ENCODE measurements at places on chromosomes 12 and 14. TPM values are rescaled to one million over a fixed set of nuclear protein-coding genes. Genes with fewer than 3 reads are reported as not detected.
A peak's percentile ranks its signal among the peaks of the same experiment; 100 is the strongest.

- DNase-seq, result no peak
Measured at GRCh38 chr12:106600503-106600902, 17.7 kb downstream of the RFX4 start.

DNA sequence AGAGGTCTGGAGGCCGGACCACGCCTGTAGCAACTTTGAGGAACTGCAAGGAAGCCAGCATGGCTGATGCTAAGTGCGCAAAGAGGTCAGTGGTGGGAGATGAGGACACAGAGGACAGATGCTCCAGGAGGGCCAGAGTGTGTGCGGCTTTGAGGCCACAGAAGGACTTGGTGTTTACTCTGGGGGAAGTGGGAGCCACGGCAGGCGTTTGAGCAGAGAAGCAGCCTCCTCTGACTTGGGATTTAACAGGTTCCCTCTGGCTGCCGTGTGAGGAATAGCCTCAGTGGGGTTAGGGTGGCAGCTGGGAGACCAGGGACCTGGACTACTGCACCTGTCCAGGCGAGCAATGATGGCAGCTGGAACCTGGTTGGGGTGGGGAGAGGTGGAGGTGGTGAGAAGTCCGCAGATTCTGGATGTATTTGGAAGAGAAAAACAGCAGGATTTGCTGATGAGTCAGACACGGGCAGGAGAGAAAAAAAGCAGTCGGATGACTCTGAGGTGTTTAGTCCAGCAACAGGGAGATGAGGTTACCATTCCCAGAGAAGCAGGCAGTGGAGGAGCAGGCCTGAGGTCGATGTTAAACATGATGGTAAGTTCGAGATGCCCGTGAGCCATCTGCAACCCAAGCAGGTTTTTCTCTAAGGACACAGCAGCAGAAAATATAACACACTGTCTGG lies 143.5 kb downstream of the SCARB1 start:
- no peak for DNase-seq

The DAO gene
- not detected for total RNA-seq

The ABCC9 gene
- 77.6 TPM for total RNA-seq

The GCH1 gene
- total RNA-seq, result 1.9 TPM

The FGF6 gene
- not detected for total RNA-seq

The OLR1 gene
- total RNA-seq, result 0.35 TPM

GRCh38 chr12:14952299-14952921 lies 9.0 kb downstream of the ARHGDIB start:
- no peak for DNase-seq

The ANO6 gene
- total RNA-seq, result 46.6 TPM

GRCh38 chr14:87155856-87156488 lies 837.0 kb downstream of the GALC start:
- no peak for DNase-seq

DNA sequence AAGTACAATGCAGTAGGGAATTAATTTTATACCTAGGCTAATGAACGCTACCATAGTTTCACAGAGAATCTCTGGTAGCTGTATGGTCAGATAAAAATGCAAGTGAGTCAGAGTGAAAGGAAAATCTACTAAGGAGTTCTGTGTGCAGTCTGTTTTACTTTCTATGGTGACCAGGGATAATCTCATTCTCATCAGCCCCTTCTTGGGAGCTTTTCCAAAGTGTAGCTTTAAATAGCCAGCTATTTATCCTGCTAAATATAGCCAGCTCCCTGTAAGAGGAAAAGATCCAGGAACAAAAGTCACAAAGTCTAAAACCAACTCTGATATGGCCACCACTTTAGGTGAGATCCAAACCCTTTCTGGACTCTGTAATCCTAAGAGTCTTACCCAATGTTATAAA lies 75.5 kb downstream of the TMEM116 start:
- DNase-seq, result no peak

The PXMP2 gene
- total RNA-seq, result 54.9 TPM

DNA sequence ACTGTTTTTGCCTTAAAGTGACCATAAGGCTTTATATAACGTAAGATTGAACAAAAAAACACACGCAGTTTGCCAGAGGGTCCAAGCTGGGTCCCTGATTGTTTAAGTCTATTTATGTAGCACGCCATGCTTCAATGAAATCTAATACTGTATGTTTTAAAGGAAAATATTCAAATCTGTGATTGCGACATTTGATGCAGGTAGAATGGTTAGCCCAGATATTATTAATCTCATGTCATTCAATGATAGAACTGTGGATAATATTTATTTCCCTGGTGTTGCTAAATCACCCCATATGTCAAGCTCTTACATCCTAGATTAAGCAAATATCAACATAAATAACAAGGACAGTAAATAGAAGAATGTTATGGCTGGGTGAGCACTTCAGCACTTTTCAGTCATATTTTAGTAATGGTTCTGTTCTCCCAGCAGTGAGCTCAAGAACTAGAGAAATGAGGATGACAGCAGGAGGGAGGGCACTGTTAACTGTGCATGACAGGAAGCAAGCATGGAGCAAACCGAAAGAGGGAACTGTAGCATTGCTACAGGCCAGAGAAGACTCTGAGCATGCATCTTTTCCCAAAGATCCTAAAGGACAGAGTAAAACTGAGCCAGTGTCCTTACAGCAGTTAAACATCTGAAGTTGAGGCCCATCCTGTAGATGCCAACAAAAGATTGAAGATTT lies 465.7 kb upstream of the MGAT4C start:
- no peak for DNase-seq

DNA sequence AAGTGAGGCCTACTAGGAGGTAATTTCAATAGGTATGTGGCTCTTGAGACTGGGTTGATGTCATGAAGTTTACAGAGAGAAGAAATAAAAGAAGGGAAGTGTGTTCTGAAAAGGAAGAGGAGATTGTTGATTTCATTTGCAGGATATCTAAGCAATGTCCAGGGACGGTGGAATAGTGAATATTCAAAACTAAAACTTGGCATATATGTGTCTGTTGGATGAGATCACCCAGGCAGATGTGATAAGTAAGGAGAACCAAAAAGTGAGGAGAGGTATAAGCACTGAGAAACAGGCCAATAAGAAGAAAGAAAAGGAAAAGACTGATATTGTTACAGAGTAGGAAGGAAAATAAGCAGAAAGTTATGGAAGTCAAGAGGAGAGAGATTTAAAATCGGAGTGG lies 255.6 kb downstream of the PDZRN4 start:
- DNase-seq, result no peak

DNA sequence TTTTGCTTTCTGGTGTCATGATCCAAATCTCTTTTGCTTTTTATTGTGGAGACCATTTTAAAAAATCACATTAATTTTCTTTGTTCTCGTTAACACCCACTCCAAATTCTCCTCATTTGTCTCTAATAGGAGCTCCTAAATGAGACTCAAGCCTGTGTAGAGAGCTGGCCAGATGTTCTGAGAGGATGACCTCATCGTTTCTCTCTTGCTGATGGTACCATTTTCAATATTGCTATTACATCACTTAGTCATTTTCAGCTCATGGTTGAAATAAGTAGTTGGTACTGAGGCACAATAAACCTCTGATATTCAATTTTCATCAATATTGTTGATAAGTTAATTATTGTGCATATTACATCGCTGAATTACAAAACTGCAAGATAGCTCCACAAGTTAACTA lies 31.5 kb downstream of the SPTB start:
- no peak for DNase-seq

GRCh38 chr14:100807496-100807895 lies 18.4 kb upstream of the MEG3 start:
- peak; percentile 17 for DNase-seq

- DNase-seq, result no peak
Measured at GRCh38 chr12:19039515-19039914, 90.0 kb upstream of the PLEKHA5 start.

The GALNT6 gene
- 0.62 TPM for total RNA-seq

GRCh38 chr14:49506650-49507049 lies 79.5 kb downstream of the RPS29 start:
- no peak for DNase-seq

DNA sequence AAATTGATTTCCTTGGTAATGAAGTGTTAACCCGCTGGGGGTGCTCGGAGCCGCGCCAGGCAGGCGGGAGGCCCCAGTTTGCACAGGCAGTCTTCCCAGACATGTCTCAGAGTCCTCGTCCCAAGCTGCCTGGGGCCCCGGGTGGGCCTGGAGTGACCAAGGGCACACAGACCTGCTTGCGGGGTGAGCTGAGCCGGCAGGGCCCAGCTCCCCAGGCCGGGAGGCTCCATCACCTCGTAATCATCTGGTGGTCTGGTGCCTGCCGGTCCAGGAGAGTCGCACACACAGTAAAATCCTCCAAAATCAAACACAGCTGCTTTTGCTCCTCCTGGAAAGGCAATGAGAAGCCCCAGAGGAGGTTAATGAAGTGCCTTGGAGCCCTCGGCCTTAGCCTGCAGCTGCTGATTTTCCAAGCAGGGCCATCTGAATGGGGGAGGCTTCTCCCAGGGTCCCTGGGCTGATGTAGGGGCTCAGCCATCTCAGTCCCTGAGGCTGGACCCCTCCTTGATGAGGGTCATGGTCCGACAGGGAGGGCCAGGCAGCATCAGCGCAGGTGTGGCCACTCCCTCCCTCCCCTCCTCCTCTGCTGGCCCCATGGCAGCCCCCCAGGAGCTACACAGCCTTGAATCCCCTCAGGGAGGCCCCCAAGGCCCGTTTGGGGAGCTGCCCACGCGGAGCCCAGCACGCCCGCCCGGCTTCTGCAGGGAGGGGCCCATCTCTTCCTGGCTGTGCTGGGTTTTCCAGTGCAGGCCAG lies 39.4 kb upstream of the FBRSL1 start:
- no peak for DNase-seq

The IFNG-AS1 gene
- total RNA-seq, result not detected

Data from Right ventricle myocardium superior (tissue), 1 donor.